Osteocyte (in vitro differentiated cells): ENCODE measurements at places on chromosomes 7 and 10. TPM values are rescaled to one million over a fixed set of nuclear protein-coding genes. Genes with fewer than 3 reads are reported as not detected.

DNA sequence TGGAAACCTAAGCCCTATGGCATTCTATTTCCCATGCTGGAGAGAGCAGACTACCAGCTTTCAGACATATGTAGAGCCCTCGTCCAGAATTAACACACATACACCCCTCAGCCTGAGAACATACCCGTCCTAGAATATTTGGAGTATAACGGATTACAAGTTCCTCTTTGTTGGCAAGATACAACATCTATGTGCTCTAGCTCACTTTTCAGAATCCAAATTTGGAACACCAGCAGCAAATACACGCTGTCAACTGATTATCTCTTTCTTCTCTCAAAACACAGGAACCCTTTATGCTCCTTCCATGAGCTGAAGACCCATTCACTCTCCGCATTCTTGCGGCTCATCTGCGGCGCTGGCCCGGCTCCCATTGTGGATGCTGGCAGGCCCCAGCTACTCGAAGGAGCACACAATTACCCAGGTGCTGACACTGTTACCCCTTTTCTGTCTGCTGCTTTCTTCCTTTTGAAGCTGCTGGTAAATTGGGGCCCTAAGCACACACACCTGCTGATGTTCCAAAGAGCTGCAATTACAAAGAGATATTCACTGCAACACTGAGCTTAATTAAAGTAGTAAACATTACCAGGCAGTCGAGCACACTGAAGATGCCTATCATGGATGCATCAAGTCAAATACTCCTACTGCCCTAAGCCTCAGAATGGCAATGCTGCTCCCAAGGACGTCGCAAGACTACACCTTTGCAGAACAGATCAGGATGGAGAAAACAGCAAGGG lies 70.0 kb downstream of the VOPP1 start:
- DNase-seq, result no peak

PFKFB3 gene
- total RNA-seq, result 34.2 and 37.9 TPM in 2 replicates

DNA sequence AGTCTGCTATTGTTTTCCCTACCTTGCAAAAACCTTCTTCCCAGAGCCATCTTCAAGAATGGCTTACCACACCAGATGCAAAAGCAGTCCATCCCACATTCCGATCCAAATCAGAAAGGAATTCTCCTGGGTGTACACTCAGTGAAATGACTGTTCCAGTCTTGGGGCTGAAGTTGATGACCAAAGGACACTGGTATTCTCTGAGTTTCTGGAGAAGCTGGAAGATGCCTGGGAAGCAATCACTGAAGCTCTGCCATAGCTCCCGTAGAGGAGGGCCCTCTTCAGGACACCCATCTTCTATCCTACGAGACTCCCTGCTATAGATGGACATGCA lies 155.7 kb downstream of the LCOR start:
- DNase-seq, result no peak

- no peak for DNase-seq
These were observed 28.9 kb downstream of the PHYH start for GRCh38 chr10:13270877-13271551.

- DNase-seq, result no peak
These were observed 77.5 kb upstream of the EEPD1 start for GRCh38 chr7:36075561-36075960.

DNA sequence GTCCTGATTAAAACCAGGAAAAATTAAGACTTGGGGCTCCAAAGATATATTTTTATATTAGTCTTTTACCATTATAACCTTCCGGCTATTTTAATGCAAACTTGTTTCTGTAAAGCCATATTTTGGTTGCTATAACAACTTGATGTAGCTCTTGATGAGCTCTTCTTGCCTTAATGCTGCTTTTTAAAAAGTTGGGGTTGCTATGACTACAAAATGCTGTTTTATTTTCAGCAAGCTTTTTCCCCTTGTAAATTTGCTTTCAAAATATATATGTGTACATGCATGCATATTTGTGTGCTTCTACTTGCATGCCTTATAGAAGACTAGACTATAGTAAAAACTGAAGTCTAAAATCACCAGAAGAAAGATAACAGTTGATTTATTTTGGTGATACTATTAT lies 99.7 kb downstream of the CSTF2T start:
- DNase-seq, result no peak

EPHA1 gene
- not detected in 2 replicates for total RNA-seq

- no peak for DNase-seq
These were observed 37.6 kb downstream of the SGMS1 start for GRCh38 chr10:50585921-50586739.

NCOA4 gene
- total RNA-seq, result 106 and 109 TPM in 2 replicates

DGKI gene
- total RNA-seq, result 3.0 and 3.1 TPM in 2 replicates

CYP3A7 gene
- total RNA-seq, result not detected in 2 replicates

- no peak for DNase-seq
These were observed 765 bp downstream of the CCAR1 start for GRCh38 chr10:68721673-68722335.

- DNase-seq, result no peak
These were observed 10.0 kb downstream of the CAMK2B start for GRCh38 chr7:44315301-44315903.

SNX13 gene
- total RNA-seq, result 48.7 and 49.5 TPM in 2 replicates

DNA sequence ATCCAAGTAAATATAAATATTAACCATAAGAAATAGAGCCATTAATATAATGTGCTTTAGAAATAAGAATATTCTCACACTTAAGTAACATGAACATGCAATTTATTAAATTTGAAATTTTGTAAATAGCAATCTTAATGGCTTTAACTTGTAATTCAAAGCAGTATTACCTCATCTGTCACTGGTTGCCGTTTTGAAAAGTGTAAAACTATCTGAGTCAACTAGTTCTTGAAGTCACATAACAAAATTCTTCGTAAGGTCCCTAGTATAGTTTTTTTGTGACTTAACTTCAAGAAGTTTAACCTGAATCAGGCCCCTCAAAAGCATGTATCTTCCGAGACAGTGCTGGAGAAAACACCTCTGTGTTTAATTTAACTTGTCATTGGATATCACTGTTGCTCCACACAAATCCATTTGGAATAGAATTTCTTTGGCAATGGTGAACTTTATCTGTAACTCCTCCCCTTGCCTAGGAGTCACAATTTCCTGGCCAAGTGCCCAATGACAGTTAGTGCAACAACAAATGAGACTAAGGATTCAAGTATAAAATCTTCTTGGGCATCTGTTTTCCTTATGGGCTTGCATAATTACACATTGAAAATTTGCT lies 47.1 kb downstream of the NT5C2 start:
- DNase-seq, result no peak

GRCh38 chr7:139046143-139046542 lies 10.3 kb upstream of the ZC3HAV1L start:
- no peak for DNase-seq

DNA sequence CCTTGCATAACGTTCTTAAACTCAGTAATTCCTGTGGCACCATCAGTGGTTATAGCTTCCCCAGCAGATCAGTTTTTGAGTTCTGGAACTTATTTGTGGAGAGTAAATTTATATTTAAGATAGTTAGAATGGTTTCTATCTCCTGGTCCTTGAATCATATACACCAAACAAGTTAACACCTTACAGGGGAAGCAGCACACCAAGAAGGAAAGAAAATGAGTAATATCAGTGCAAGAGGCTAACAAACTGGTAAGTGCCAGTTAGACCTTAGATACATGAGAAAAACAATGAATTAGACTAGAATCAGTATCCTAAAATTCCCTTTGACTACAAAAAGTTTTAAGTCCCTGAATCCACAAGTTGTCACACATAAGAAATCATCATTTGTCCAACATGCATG lies 54.2 kb downstream of the ABI1 start:
- no peak for DNase-seq

GRCh38 chr10:118139321-118139720 lies 92.6 kb upstream of the RAB11FIP2 start:
- no peak for DNase-seq

- DNase-seq, result no peak
These were observed 276.5 kb downstream of the MAGI2 start for GRCh38 chr7:79176859-79177477.

ANXA8L1 gene
- not detected in 2 replicates for total RNA-seq

ASZ1 gene
- not detected in 2 replicates for total RNA-seq

- DNase-seq, result no peak
These were observed 73.3 kb upstream of the MTPN start for GRCh38 chr7:136050462-136050847.

GRCh38 chr10:101249171-101249581 lies 19.9 kb upstream of the LBX1 start:
- DNase-seq, result no peak

- no peak for DNase-seq
These were observed 10.1 kb upstream of the INPP5A start for GRCh38 chr10:132527339-132528063.

SNCG gene
- total RNA-seq, result 0.73 TPM in 1 of 2 replicates, not detected in the other
